Regular cardiac myocyte (primary cell): ENCODE measurements at places on chromosomes 7 and 10. TPM values are rescaled to one million over a fixed set of nuclear protein-coding genes. Genes with fewer than 3 reads are reported as not detected.

Gene GIMAP5
- total RNA-seq: 0.28 and 0.38 TPM in 2 replicates

Gene CRPPA
- total RNA-seq: 2.0 and 2.5 TPM in 2 replicates

Gene MORN4
- 3.7 and 5.8 TPM in 2 replicates for total RNA-seq

Gene ARHGEF5
- 1.1 and 2.1 TPM in 2 replicates for total RNA-seq

Gene DKK1
- total RNA-seq: 90.5 and 174 TPM in 2 replicates

Gene ARPC1A
- total RNA-seq: 159 and 379 TPM in 2 replicates

Gene GRID2IP
- under 0.01 TPM in 1 of 2 replicates, not detected in the other for total RNA-seq

Gene CASTOR2
- 7.3 and 16.9 TPM in 2 replicates for total RNA-seq

Gene NUTM2B
- 0.19 and 0.28 TPM in 2 replicates for total RNA-seq
